GM23248 (cell line): ENCODE measurements at places on chromosomes 6 and 20. TPM values are rescaled to one million over a fixed set of nuclear protein-coding genes. Genes with fewer than 3 reads are reported as not detected.

GRCh38 chr6:15622045-15622740, 40.6 kb downstream of the DTNBP1 start:
- DNase-seq: peak; percentile 31

GRCh38 chr6:79687759-79688158, 56.6 kb downstream of the SH3BGRL2 start:
- no peak for DNase-seq

Gene ADGRF4
- not detected in 2 replicates for polyA plus RNA-seq

- DNase-seq: peak; percentile 86
Observed at GRCh38 chr6:56374841-56375369, 127.5 kb upstream of the COL21A1 start.

GRCh38 chr6:138500045-138500665, 861 bp upstream of the NHSL1 start:
- DNase-seq: no peak

DNA sequence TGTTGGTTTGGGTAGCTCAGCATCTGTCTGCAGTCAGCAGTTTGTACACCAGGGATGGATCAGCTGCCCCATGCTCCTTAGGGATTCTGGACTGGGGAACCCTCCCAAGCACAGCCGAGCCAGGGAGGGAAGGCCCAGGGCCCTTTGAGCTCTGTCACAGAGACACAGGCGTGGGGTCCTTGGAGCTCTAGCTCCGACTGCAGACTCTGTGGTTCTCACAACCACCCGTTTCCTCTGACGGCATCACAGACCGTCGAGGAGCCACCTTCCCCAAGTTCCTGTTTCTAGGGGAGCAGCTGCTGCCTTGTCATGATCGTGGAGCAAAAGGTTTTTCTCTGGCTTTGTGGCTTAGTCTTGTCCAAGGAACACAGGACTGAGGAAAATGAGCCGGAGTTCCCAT, at the start of gene SLA2:
Gene SLA2, minus strand, starts transcription at position 199 of the 400 bp plus-strand sequence. CDS start 4,861 bp downstream, outside the sequence.
- DNase-seq: no peak

Gene KCNK15
- 5.2 and 5.7 TPM in 2 replicates for polyA plus RNA-seq

Gene BTNL2
- not detected in 2 replicates for polyA plus RNA-seq

DNA sequence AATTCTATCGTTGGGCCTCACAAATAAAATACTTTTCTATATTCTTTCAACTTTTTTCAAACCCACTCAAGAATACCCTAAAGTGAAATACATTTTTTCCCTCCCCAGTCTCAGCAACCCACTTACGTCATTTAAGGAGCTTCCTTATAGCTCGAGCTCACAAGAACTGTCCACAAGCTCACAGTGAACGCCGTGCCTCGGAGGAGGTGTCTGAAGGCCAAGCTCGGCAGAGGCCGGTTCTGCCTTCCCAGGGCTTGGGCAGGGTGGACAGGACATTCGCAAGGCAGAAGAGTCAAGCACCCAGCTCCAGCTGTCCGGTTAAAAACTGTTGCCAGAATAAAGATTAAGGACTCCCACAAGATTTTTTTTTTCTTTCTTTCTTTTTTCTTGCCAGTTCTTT, 802.3 kb downstream of the QKI start:
- no peak for DNase-seq

- DNase-seq: no peak
Observed at GRCh38 chr6:5846889-5847288, 159.8 kb downstream of the NRN1 start.

GRCh38 chr6:54856129-54856528, 9.6 kb downstream of the FAM83B start:
- no peak for DNase-seq

DNA sequence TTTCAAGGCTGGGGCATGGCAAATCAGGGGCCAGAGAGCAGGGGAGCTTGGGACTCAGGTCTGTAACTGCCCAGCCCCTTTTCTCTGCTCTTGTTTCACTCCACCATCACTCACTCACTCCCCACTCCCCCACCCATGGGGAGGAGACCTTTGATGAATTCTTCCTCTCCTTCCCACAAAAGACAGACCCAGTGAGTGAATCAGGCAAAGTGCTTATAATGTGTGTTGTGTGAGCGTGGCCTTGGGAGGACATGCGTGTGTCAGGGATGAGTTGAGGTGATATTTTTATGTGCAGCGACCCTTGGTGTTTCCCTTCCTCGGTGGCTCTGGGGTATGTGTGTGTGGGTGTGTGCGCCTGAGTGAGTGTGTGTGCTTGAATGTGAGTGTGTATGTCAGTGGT, 1.0 kb upstream of the CUL9 start:
- DNase-seq: peak; percentile 26

- no peak for DNase-seq
Observed at GRCh38 chr20:58892932-58893224, 40.4 kb downstream of the GNAS start.

Gene TIAM2
- 2.4 and 4.3 TPM in 2 replicates for polyA plus RNA-seq

DNA sequence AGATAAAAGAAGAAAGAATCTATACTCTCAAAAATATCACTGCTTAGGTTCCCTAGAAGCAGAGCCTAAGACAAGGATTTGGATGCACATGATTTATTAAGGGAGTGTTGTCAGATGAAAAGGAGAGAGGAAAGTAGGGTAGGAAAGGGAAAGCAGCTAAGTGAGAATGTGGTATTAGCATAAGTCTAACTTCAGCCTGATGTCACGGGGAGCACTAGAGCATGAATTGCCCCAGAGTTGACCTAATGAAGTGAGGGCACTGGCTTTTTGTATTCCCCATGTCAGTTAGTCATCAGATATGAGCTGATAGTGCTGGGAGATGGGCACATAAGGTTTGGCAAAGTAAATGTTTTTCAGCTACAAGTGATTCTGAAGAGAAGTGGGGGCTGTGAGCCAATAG, 129.0 kb upstream of the THEMIS start:
- no peak for DNase-seq

DNA sequence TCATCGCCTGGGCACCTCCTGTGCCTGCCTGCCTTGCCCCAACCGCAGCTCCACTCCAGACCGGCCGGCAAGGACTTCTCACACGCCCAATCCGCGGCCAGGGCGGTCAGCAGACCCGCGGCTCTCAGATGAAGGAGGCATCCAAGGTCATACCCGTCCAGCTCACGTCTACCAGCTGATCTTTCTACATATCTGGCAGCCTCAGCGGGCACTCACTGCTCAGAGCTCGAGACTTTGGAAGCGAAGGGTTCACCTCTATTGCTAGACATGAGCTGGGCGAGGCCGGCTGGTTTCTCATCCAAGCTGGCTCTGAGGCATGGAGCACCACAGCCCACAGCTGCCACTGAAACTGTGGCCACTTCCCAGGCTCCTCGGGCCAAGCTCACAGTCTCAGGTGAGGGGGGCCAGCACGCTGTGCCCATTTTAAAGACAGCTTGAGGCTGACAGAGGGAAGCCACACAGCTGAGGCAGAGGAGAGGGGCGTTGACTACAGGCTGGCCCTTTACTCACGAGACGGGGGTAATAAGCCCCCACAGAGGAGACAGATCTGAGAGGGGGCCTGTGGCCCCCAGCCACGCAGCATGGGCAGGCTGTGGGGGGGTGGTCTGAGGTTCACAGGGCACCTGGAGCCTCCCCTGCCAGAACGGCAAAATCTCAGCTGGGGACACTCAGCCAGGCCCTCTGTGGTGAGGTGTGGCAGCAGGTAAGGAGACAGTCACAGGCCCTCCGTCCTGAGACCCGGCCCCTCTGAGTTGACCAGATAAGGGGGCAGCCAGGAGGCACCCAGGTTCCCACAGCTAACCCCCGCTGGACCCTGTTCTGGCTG, 2.0 kb downstream of the LAMA5 start:
- DNase-seq: no peak

GRCh38 chr6:53290537-53291510, 57.9 kb downstream of the ELOVL5 start:
- no peak for DNase-seq

Gene ERVFRD-1
- 0.05 TPM in 1 of 2 replicates, not detected in the other for polyA plus RNA-seq

DNA sequence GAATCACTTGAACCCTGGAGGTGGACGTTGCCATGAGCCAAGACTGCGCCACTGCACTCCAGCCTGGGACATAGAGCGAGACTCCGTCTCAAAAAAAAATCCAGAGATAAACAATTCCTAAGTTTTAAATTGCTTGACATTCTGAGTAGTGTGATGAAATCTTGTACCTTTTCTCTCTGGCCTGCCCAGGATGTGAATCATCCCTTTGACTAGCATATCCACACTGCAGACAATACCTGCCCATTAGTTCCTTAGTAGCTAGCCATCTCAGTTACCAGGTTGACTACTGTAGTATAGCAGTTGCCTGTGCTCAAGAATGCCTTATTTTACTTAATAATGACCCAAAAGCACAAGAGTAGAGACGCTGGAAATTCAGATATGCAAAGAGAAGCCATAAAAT, 2.8 kb downstream of the ZFP57 start:
- DNase-seq: no peak

DNA sequence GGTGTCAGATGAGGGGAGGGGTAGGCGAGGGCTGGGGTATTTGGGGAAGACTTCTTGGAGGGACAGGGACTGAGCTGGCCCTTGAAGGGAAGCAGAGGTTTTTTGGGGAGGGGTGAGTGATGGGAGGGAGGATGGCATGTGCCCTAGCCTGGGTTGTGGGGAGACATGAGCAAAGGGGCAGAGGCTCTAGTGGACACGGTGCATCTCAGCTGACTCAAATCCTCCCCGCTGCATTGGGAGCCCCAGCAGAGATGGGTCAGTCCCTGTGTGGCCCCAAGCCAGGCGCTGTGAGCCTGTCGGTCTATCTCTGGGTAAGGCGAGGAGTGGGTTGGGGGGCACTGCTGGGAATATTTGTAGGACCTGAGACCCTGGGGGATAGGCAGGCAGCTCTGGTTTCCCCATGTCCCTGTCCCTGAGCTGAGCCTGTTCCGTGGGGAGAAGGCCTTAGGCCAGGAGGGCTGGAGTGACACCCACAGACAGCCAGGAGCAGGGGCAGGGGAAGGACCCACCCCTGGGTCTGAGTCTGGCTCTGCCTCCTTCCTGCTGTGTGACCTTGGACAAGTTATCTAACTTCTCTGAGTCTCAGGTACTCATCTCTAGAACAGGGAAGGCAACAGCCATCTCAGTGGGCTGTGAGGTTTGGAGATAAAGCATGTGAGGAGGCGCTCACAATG, 36.0 kb downstream of the SPDEF start:
- DNase-seq: no peak

DNA sequence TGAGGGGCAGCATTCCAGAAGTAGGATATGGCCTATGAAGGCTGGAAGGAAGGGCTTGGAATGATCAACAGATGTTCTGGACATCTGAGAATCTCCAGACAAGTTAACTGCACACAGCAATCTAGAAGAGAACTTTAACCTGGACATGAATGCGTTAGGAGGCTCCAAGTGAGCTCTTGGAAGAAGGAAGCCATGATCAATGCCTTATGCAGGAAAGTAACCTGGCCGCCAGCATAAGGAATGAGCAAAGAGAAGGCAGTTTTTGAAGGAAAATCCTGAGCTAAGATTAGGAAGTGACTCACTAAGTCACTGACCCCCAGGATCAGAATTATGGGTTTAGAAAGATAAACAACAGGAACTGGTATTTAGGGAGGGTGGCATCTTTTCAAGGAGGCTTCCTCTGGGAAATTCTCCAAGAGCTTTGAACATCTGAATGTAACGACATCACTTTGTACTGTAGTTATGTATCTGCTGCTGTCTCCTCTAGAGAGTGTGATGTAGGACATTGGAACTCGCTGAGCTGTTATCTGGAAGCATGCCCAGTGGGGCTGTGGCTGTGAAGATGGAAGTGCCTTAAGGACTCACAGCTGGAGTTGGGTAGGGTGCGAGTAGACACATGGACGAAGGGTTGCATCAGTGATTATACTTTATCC, 236.8 kb downstream of the PACRG start:
- DNase-seq: peak; percentile 96

Gene SNRNP48
- polyA plus RNA-seq: 9.7 and 11.5 TPM in 2 replicates

Gene MRAP2
- 0.96 and 1.1 TPM in 2 replicates for polyA plus RNA-seq

Gene OR2J3
- not detected in 2 replicates for polyA plus RNA-seq

GRCh38 chr6:167761794-167762258, 64.9 kb upstream of the AFDN start:
- DNase-seq: no peak

Gene TFAP2C
- polyA plus RNA-seq: 16.6 and 19.0 TPM in 2 replicates

Gene EPB41L2
- 27.8 and 31.3 TPM in 2 replicates for polyA plus RNA-seq

Gene MYL9
- 681 and 706 TPM in 2 replicates for polyA plus RNA-seq

DNA sequence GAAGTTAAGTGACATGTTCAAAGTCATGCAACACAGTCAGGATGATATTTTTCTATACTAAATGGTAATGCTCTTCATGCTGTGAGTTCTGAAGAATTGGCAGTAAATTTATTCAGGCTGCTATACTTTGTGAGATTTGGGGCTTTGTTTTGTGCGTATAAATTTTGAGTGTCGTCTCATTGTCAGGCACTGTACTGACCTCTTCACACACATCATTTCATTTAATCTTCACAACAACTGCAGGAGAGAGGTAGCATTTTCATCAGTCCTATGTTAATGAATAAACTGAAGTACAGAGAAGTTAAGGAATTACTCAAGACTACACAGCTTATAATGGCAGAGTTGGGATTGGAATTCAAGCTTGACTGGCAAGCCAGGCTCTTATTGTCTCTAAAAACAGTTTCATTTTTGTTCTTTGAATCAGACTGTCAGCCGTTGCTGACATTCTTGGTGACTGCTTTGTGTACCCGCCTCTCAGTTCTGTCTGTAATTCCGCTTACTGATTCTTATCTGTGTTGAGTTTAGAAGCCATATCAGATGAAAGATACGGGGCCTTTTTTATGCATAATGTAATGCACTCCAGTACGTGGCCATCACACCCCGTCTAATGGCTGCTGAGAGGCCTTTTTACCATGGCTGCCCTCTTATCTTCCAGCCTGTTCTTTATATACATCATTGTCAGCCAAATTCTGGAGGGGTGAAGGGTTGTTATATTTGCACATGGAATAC, 274.9 kb downstream of the UTRN start:
- peak; percentile 8 for DNase-seq

GRCh38 chr20:40562031-40562430, 127.0 kb downstream of the MAFB start:
- DNase-seq: peak; percentile 66

DNA sequence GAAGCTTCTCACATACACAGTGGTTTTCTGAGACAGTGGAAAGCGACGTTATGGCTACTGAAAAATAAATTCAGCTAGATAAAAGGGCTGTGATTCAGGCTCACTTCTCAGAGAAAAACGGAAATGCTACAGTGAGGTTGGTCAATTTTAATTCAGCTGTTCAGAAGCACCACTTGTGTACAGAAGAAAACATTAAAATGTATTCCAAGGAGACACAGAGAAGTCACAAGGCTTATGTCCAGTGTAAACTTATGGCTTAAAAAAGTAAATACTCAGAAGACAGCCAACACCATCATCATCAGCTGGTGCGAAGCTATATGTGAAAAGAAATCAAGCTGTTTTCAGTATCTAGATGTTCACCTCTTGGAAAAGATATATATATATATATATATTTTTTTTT, 68.6 kb downstream of the ABHD12 start:
- DNase-seq: no peak

Gene APOM
- polyA plus RNA-seq: 5.6 and 5.9 TPM in 2 replicates

- DNase-seq: peak; percentile 76
Observed at GRCh38 chr6:29792123-29793035, 35.2 kb upstream of the HLA-G start.

Gene COL21A1
- polyA plus RNA-seq: not detected in 2 replicates

GRCh38 chr20:8331740-8332412, 199.8 kb downstream of the PLCB1 start:
- peak; percentile 71 for DNase-seq

DNA sequence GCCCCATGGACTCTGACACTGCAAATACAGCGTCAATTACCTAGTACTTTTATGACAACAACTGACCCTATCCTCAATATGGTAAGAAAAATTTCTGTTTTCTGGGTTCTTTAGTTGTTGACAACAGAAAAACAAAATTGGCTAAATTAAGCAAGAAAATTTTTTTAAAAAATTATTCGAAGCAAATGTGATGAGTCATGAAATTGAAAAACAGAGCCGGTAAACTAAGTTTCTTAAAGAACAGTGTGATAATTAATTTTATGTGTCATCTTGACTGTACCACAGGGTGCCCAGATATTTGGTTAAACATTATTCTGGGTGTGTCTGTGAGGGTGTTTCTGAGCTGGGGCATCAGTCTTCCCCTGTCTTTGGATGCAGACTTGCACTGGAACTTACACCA, 107.6 kb upstream of the OPRM1 start:
- no peak for DNase-seq
